ENCODE measurements at places on chromosomes 11 and 22.

GRCh38 chr11:92272651-92273050 lies 48.0 kb downstream of the FAT3 start:
- DNase-seq: no peak

- peak; percentile 88 for DNase-seq
Observed at GRCh38 chr11:66386171-66387069, 14.9 kb upstream of the SLC29A2 start.

DNA sequence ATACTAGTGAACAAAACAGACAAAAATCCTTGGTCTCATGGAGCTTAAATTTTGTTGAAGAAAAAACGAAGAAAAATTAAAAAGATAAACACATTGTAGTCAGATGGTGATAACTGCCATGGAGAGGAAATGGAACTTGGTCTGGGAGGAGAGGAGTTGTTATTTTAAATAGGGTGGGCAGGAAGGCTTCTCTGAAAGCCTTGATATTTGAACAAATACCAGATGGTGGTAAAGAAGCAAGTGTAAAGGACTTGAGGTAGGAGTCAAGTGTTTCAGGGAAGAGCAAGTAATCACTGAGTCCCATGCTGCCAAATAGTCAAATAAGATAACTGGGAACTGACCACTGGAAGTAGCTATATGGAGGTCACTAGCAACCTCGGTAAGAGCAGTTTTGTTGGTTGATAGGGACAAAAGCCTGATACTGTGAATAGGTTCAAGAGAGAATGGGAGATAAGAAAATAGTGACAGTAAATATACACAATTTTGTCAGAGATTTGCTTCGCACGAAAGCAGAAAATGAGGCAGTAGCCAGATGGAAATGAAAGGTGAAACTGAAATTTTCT lies 55.1 kb downstream of the SESN3 start:
- DNase-seq: no peak

GRCh38 chr11:75986966-75987365 lies 172.0 kb downstream of the UVRAG start:
- DNase-seq: no peak

- DNase-seq: no peak
Observed at GRCh38 chr11:45050111-45050510, 96.3 kb upstream of the PRDM11 start.

DNA sequence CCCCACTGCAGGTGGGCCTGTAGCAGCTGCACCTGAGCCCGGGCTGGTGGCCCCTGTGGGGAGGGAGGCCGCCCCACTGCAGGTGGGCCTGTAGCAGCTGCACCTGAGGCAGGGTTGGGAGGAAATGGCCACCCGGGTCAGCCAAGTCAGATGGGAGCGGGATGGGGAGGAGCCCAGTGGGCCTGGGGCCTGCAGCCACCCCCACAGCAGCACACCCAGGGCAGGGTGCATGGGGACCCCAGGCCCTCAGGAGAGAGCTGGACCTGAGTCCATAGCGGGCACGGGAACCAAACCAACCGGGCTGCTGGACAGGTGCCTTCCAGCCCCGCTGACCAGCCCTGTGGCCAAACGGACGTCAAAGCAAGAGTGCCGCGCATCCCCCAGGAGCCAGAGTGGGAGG lies 61.7 kb downstream of the BRD1 start:
- DNase-seq: no peak

DNA sequence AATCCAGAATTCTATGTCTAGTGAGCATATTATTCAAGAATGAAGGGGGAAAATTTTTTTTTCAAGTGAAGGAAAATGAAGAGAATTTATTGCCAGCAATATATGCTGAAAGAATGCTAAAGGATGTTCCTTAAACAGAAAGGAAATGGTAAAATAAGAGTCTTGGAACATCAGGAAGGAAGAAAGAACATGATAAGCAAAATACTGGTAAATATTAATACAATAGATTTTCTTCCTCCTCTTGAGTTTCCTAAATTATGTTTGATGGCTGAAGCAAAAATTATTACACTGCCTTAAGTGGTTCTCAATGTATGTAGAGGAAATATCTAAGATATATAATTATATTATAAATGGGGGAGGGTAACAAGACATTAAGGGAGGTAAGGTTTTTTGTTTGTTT lies 9.6 kb upstream of the CLDN5 start:
- DNase-seq: no peak
